Activated gamma-delta T cell (primary cell): ENCODE measurements at places on chromosomes 11 and 22.

DNA sequence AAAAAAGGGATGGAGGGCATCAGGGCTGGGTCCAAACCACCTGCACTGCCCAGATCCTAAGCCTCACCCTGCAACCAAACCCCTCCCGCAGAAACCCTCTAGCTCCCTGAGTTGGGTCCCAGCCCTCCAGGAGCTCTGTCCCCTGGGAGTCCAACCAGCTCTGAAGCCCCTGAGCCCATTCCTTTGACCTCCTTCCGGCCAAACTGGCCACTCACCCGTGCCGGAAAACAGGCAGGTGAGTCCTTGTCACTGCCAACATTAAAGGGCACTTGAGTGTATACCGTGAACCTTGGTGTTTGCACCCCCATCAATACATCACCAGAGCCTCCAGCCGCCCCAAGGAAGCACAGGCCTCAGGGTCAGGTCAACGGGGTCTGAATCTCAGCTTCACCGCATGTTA, 11.5 kb downstream of the MS4A15 start:
- DNase-seq, result no peak

GRCh38 chr22:37270928-37271650, 11.2 kb upstream of the CYTH4 start:
- DNase-seq, result no peak

- no peak for DNase-seq
Observed at GRCh38 chr11:39804271-39804670, 1655.2 kb downstream of the LRRC4C start.

- DNase-seq, result no peak
Observed at GRCh38 chr22:35257002-35257320, 332 bp upstream of the HMGXB4 start.

DNA sequence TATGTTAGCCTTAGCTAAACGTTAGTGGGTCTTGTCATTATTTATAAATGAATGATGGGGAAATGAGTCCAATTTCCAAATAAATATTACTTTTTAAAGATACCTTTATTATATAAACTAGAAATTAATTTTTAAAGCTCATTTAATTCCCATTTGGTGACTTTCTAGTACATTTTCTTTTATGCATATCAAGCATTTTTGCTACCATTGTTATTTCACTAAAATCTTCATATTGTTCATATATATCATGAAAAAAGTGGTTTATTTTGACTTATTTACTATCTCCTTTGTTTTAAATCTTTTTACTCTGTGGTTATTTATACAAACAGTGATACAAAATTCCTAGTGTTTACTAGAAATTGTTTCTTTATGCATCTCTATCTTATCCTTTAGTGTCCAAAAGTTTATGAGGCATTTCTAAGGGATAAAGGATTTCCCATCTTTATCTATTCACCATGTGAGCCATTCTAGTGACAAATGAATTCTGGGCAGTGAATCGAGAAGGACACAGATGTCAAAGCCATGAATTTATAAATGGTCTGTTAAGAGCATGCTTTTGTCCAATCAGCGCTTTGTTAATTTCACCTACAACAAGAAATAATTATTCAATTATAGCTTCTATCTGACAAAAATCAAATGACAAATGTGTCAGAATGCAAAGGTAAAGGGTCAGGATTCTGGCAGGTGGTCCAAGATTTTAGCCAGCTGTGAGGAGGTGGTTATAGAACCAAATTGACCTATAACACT, 70.6 kb downstream of the PRMT3 start:
- DNase-seq, result no peak

- DNase-seq, result no peak
Observed at GRCh38 chr22:34113381-34113780, 193.1 kb upstream of the LARGE1 start.

DNA sequence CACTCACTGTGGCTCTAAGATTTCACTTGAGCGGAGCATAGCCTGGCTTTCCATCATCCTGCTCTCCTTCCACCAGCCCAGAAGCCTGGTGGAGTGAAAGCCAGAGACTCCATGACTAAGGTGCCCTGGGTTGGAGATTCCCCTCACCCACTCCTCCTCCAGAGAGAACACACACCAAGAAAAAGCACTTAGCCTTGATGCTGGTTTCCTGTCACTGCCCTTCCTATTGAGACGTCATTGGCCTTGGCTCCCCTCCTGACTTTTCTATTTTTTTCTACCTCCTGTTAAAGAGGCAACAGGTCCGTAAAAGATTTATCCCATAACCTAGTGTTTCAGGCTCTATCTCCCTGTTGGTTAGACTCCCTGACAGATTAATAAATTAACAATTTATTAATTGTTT, 38.5 kb upstream of the APLNR start:
- no peak for DNase-seq

GRCh38 chr11:62646825-62647608, 604 bp upstream of the GANAB start:
- no peak for DNase-seq

GRCh38 chr11:103920933-103921332, 115.5 kb upstream of the DDI1 start:
- no peak for DNase-seq

- peak; percentile 78 for DNase-seq
Observed at GRCh38 chr22:19431649-19432132, at the start of gene HIRA. Gene HIRA, minus strand, starts transcription at chr22:19431733. Its CDS starts 257 bp downstream, at chr22:19431476.

DNA sequence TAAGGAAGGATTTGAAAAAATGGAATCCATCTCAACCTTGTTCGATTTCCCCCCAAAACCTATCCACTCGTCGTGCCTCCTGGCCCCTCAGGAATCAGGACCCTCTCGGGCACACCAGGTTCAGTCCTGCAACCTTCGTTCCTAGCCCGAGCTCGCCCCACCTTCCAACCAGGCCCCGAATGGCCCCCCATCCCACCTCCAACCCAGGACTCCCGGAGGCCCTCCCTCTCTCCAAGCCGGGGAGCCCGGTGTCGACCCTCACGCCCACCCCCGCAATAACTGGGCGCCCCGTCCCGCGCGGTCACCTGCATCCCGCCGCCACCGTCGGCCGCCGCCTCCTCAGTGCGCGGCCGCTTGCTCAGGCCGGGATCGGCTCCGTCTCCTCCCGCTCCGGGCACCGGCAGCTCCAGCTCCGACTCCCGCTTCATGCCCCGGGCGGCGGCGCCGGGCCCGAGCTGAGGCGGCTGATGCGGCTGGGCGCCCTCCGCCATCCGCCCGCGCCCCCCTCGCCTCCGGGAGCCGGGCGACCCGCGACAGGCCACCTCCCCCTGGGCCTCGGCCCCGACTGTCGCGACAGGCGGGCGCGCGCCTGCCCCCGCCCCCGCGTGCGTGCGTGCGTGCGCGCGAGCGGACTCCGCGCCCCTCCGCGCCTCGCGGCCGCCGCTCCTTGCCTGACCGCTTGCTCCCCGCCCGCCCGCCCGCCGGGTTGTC, 534 bp downstream of the RBFOX2 start:
- DNase-seq, result no peak

DNA sequence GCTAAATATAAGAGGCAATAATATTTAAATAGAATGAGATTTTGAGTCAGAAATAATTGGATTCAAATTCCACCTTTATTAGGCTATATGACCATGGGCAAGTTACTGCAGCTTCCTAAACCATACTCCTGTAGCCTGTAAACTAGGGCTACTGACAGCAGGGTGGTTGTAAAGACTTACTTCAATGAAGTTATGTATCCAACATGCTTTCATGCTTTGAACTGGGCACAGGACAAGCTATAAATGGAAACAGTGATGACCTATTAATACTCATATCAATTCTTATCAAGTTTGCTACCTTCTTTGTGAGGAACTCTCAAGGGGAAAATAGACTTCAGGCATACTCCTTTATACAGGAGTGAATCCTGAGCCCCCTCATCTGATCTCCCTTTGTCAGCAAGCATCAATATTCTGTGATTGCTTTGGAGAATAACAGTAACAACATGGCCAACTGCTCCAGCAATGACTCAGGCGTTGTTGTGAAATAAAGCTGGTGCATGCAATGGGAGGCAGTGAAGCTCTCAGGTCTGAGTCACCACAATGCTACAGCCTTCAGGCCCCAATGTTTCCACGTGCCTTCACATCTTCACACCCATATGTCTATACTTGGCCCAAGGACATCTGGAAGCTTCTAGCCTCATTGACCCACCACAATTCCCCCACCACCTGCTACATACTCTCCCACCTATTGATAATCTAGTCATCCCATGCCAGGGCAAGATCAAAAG, 102.5 kb downstream of the KCNA4 start:
- no peak for DNase-seq

GRCh38 chr22:33024626-33025025, 33.6 kb downstream of the SYN3 start:
- no peak for DNase-seq

DNA sequence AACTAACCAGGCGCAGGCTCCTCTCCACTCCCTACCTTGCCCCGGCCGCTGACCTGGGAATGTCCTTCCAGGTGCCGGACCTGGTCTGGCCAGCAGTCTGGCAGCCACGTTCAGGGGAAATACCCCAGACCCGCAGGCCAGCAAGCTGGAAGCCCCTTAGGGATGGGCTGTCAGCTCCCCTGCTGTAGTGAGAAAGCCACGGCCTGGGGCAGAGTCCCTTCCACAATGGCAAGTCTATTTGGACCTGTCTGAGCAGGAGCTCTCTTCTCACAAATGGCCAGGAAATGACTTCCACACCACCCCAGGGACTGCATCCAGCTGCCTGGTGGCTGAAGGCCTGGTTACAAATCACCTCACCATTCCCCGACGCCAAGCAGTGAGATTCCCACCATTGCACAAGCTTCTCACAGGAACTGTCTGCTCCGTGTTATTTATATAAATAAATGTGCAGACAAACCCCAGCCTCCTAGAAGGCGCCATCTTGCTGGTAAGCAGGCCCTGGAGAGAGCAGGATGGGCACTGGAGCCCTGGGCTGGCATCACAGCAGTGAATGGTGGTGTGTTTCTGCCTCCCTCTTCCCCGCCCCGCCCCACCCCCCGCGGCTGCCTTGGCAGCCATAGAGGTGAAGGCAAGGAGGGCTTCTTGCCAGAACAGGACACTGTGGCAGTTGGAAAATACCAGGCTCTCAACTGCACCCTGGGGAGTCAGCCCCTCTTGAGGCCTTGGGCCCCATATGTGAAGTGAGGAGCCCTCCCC, 23.7 kb downstream of the RSPH14 start:
- DNase-seq, result no peak
